ENCODE measurements at places on chromosomes 7 and 10.

GRCh38 chr10:53356616-53357349, 584.2 kb upstream of the MBL2 start:
- no peak for DNase-seq

DNA sequence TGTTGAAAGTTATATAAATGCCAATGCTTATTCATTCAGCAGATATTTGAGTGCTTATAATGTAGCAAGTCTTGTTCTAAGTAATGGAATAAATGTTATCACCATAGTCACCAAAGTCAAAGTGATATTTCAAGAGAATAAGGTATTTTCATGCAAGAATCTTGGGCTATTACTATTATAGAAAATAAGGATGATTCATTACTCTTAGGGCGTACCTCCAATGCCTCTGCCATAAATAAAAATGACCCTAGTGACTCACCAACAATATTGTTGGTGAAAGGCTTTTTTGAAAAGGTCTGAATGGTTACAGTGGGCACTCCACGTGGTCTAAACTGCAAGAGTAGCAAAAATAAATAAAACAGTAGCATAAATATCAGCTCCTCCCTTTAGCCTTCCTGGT, 68.4 kb downstream of the RALA start:
- no peak for DNase-seq

- DNase-seq: no peak
Observed at GRCh38 chr10:114995468-114996247, 57.7 kb downstream of the TRUB1 start.

- no peak for DNase-seq
Observed at GRCh38 chr10:130341356-130341755, 205.2 kb downstream of the GLRX3 start.

- DNase-seq: no peak
Observed at GRCh38 chr10:102863660-102864059, 5.6 kb upstream of the AS3MT start.

Data from MV-4-11 (cell line).